ENCODE measurements at places on chromosomes 2 and 18.

DNA sequence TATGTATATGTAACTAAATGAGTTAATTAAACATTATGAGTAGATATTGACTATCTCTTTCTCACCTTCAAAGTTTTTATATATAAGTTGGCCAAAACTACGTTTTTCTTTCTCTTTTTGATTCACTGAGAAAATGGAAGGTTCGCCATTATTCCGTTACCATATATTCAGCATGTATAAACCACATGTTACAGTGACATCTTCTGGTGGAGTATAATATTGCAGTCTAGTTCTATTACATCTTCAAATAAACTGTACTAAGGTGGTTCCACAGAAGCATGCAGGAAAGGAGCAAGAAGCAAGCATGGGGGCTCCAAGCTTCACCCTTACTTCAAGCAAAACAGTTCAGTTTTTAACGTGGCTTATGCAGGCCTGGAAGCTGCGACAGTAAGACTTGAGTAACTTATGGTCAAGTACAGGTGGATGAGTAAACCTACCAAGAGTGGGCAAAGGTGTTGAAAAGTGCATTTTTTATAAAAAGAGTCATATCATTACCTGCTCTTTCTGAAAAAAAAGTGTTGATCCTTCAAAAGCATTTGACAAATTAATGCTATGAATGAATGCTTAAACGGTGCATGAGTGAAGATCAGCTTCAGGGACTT is 129.8 kb upstream of the RAB6C start:
- no peak for DNase-seq

DNA sequence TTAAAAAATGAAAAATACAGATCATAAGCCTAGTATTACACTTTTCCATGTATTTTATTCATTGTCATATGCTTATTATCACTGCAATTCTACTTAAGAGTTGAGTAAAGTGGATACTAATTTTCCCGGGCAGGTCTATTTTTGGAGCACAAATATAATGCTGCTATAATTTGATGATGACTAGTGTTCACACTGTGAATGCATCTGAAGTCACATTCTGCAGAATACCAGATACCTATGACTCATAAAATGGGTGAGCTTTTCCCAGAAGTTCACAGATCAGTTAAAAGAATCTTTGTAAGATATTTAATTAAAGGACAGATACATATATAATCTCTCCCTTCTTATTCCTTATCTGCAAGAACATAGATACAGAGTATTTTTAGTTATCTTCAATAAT is 79.8 kb upstream of the MC4R start:
- no peak for DNase-seq

DNA sequence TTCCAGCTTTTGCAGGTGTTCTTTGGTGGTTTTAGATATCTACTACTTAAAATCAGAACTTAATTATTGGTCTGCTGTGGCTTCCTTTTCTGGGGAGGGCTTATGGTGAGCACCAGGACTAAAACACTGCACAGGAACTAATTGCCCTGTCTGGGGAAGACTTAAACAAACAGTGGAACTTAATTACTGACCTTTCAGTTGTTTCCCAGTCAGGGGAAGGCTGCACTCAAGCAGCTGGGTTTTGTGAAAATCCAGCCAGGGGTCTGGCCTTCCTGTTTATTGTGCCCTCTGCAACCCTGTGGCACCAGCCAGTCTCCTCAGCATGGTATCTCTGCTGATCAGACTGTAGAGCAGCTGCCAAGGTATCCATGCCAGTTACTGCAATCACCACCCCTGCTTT is 398.2 kb downstream of the ADCYAP1 start:
- no peak for DNase-seq

- no peak for DNase-seq
Observed at GRCh38 chr2:127634066-127634617, 11.8 kb upstream of the GPR17 start.

DNA sequence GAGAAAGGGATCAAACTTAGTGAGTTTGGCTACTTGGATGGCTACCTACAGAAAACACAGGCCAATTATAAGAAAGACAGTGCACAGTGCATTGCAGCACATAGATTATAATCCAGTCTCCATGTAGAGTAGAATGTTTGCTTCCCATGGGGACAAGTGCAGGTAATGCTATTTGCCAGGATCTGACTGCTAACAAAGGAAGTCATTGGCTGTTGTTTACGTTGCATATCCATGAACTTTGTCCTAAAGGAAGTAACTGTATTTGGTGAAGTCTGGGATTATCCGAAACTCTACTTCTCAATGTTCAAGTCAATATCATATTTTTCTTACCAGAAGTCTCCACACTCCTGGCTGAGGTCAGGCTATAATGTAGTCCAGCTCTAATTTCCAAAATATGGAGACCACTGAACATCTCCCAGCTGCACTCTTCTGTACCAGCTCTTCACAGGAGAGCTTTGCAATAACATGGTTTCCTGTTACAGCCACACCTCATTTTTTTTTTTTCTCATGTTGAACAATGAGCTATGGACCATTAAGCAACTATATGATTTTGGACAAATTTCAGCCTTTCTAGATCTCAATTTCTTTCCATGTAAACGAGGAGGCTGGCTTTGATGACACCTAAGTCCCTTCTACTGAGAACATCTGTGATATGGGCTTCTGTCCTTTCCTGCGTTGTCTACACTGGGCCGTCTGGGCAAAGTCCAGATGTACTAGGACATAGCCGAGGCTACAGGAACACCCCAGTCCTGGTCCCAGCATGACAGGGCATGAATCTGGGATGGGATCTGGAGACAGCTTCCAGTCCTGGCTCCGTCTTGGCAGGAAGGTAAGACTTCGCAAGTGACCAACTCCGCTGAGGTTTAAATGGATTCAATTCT is 154.8 kb downstream of the LAMA1 start:
- DNase-seq = no peak

- no peak for DNase-seq
Observed at GRCh38 chr2:96808176-96808837, 7.8 kb upstream of the CNNM3 start.

GRCh38 chr18:74825460-74825859 is 227.8 kb downstream of the ZNF407 start:
- no peak for DNase-seq

GRCh38 chr2:23661276-23662050 is 265.5 kb downstream of the ATAD2B start:
- DNase-seq = no peak

GRCh38 chr2:229725716-229726574 is 11.6 kb upstream of the DNER start:
- DNase-seq = no peak

- DNase-seq = no peak
Observed at GRCh38 chr2:28692411-28692810, 59.2 kb upstream of the PPP1CB start.

- no peak for DNase-seq
Observed at GRCh38 chr2:44559108-44559507, 197.4 kb downstream of the CAMKMT start.

Data from effector CD8-positive, alpha-beta T cell (primary cell).